ENCODE measurements at places on chromosomes 11 and 22.
A peak's percentile ranks its signal among the peaks of the same experiment; 100 is the strongest.

DNA sequence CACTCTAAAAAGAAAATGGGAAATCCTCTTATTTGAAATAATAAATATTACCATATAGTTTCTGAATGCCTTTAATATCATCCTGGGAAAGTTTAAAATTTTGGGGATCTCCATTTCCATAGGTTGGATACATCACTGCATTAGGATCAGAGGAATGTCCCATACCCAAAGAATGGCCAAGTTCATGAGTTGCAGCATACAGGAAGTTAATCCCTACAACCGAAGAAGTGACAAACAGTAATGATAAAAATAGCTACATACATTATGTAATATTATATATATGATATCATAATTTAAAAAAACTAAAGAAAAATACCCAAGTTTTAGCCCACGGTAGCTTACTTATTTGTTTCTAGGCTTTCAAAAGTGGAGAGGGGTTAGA is 7.4 kb downstream of the MMP7 start:
- no peak for DNase-seq

- DNase-seq: no peak
These were observed 396.2 kb downstream of the BUD13 start for GRCh38 chr11:116376547-116376946.

DNA sequence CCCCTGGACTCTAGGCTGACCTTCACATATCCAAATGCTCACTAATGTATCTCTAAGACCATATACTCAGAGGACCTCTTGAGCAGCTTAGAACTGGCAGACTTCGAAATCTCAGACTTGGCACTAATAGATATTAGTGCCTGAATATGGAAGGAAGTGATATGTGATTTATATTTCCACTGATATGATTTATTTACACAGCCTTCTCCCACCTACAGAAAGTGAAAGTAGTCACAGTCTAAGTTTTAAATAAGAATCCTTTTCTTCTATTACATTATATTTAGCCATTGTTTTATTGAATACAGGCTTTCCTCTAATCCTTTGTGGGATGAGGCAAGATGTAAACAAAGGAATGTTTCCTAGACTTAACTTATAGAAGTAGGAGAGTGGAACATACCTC is 6.7 kb upstream of the NAV2 start:
- no peak for DNase-seq

- DNase-seq: no peak
These were observed 112.5 kb downstream of the MICAL3 start for GRCh38 chr22:17911887-17912286.

- no peak for DNase-seq
These were observed 1.4 kb upstream of the NEAT1 start for GRCh38 chr11:65420979-65421793.

GRCh38 chr11:36000616-36001190 is 56.8 kb downstream of the LDLRAD3 start:
- no peak for DNase-seq

GRCh38 chr22:17350292-17350691 is 19.0 kb upstream of the CECR2 start:
- DNase-seq: no peak

- no peak for DNase-seq
These were observed 2.7 kb downstream of the AHNAK start for GRCh38 chr11:62543680-62544444.

DNA sequence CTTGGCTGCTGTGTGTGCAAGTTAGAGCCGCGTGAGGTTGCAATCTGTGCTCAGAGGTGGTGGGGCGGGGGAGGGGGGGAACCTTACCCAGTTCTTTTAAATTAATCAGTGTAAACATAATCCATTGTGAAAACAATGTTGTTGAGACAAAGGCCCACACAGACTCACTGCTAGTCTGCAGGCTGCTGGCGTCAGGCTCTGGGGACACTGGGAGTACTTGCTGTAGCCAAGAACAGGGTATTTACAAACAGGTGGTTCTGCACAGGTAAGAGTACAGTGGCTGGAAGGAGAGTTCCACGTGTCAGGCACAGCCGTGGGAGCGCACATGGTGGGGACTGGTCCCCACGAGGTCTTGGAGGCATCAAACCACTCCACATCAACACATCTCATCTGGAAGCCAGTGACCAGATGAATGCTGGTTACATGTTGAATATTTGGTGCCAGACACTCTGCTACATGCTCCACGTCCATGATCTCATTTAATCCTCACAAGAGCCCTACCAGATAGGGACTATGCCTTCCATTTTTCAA is 27.4 kb downstream of the SCUBE1 start:
- no peak for DNase-seq

DNA sequence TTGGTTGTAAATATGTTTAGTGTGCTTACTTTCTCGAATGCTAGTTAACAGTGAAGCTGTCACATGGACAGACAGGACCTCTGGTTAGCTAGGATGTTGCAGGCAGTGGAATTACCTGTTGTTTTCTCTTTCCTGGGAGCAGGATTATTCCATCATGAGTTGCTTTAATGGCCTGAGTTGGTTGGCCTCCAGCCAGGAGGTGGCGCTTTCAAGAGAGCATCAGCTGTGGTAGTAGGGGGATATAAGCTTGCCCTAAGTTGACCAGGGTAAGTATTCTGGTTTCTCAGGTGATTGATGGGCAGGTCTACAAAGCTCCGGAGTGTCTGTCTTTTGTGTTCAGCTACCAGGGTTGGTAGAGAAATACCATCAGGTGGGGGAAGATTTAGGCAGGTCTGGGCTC is 43.5 kb downstream of the NELL1 start:
- DNase-seq: no peak

DNA sequence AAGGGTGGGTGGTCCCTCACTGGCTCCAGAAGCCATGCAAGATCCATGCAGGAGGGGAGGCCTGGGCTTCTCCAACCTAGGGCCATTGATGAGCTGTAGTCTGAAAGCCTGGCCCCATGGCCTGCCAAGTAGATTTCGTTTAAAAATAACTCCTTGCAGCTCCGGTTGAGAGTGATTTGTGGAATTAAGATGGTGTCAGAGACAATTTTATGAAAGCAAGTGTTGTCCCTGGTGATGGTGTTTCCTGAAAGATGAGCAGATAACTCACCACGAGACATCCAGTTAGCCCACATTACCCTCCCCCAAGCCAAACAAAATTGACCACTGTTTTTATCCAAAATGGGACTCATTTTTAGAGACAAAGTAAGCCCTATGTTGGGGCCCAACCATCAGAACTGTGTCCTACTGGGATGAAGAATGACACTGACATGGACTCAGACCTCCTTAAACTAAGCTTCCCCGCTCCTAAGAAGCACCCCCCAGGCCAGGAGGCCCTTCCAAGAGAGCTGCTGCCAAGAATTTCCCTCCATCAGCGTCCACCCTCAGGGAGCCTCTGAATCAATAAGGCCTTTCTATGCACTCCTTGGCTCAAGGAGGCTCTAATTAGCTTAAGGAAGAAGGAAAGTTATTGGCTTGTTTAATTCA is 174.2 kb upstream of the NCAM1 start:
- DNase-seq: no peak

DNA sequence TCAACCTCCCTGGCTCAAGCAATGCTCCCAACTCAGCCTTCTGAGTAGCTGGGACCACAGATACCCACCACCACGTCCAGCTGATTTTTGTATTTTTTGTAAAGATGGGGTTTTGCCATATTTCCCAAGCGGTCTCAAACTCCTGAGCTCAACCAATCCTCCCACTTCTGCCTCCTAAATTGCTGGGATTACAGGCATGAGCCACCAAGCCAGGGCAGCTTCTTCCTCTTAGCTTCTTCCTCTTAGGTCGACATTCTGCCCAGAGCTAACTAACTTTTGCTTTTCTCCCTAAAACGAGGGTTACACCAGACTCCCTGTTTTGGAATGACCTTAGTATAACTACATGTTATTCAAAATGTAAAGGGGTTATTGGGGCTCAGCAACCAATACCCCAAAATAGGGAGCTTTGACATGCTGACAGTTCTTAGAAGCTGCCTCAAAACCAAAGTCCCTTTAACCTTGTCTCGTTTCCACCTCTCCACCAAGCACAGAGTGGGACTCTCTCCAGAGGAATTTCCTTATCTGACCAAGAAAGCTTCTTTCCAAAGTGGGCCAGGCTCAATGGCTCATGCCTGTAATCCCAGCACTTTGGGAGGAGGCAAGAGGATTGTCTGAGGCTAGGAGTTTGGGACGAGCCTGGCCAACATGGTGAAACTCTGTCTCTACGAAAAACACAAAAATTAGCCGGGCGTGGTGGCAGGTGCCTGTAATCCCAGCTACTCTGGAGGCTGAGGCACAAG is 7.0 kb downstream of the HPS5 start:
- DNase-seq: no peak

DNA sequence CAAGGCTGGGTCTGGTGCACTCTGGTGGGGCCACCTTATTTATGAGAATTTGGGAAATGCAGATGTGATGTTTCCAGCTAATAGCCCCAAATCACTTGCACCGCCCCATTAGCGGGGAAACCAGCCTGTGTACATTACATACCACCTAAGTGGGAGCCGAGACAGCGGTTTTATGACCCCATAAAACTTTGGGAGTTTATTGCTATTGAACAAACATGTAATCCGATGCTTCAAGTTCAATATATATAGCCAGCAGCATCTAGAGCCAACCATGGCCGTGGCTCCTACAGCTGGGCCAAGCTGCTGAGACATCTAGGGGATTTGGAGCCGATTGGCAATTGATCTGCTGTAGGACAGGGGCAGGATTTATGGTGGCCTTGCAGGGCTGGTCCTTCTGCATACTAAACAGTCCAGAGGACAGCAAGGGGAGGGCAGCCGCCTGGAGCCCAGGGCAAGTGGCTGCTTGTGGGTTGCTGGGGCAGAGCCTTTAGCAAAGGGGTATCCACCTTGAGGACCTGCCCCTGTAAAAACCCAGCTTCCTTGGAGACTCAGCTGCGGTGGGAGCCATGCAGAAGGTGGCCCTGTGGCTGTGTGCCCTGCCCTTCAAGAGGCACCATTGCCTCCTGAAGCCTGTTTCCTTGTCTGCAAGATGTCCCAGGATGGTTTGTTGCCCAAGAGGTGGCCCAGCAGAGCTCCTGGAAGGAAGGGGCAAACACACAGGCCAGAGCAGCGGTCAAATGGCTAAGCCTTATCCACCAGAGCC is 47.9 kb upstream of the CCDC188 start:
- DNase-seq: peak; percentile 53

GRCh38 chr11:105577641-105578040 is 32.2 kb upstream of the GRIA4 start:
- DNase-seq: no peak

DNA sequence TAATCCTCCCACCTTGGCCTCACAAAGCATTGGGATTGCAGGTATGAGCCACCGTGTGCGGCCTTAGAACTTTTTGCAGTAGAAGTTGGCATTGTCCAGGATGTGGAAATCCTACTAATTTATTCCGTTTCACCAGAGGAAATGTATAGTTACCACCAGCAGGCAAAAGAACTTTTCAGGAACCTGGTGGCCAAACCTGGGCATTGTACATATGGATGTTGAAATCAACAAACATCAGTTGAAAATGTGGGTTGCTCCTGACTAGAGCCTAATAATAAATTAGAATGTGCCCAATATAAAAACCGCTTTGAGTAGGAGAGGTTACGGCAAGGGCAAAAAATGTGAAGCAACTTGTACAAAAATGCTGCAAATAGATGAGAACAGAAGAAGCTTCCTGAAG is 40.7 kb upstream of the XBP1 start:
- DNase-seq: no peak

DNA sequence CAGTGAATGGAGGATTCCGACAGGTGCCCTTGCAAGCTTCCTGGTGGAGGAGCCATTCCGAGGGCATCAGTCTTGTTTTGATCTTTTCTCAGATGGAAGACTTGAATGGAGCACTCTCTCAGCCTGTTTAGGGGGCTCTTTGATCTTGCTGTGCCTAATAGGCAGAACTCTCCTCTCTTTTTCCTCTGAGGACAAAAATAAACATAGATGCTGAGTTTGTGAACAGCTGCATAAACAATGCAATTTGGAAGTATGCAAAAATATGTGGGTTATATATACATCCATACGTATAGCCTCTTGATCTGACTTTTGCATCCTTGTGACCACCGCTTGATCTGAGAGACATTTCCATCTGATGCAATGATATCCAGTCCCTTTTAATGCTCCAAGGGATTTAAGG is 29.1 kb downstream of the BARX2 start:
- DNase-seq: no peak

Measured in right renal cortex interstitium (tissue), 3 donors.